ENCODE measurements at places on chromosomes 4 and X.

DNA sequence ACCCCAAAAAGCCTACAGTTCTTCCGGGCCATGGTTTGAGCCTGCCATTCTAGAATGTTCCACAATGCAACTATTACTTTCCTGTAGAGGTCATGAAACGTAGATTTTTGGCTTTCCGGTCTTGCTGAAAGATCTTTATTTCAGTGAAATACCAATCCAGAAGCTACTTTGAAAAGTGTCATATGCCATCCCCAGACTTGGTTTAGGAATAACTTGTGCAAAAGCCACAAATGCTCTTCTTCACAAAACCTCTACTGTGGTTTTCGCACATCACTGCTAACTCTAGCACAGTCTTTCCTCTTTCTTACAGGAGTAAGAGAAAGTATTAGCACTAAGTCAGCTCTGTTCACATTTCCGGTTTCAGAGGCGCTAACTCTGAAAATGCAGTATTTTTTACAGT, 12.7 kb upstream of the CD40LG start:
- DNase-seq = no peak

DNA sequence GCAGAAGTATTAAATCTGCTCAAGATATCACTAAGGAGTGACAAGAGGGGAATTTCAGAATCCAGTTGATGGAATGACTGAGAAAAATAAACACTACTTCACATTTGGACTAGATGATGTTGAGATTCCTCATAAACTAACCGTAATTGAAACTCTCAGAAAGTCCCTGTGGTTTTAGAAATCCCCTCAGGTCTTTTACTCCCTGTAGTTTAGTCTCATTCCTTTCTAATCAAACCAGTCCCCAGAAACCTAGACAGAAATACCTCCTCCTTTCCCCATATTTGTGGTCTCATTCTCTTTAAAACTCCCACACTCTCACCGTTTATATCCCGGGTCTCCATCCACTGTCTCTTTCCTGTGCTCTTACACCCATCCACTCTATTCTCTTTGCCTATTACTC, 15.0 kb upstream of the TLR1 start:
- DNase-seq = no peak

GRCh38 chrX:137427426-137427778, 138.5 kb upstream of the ZIC3 start:
- no peak for DNase-seq

- DNase-seq = peak; percentile 50
Measured at GRCh38 chr4:4480685-4481398, 61.0 kb downstream of the STX18 start.

- DNase-seq = no peak
Measured at GRCh38 chr4:94676970-94677369, 80.8 kb upstream of the BMPR1B start.

DNA sequence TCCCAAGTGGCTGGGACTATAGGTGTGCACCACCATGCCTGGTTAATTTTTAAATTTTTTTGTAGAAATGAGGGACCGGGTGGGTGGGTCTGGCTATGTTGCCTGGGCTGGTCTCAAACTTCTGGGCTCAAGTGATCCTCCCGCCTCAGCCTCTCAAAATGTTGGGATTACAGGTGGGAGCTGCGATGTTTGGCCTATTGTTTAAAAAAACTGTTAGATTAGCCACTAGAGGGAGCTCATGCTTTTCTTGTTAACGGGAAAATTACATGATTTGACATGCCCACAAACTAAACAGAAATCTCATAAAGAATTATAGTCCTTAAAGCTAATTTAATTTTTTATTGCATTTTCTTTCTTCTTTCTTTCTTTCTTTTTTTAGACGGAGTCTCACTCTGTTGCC, 5.0 kb upstream of the SDAD1 start:
- DNase-seq = peak; percentile 66

GRCh38 chrX:11129534-11130105, 18.5 kb downstream of the HCCS start:
- no peak for DNase-seq
